ENCODE measurements at places on chromosomes 6 and 20.

DNA sequence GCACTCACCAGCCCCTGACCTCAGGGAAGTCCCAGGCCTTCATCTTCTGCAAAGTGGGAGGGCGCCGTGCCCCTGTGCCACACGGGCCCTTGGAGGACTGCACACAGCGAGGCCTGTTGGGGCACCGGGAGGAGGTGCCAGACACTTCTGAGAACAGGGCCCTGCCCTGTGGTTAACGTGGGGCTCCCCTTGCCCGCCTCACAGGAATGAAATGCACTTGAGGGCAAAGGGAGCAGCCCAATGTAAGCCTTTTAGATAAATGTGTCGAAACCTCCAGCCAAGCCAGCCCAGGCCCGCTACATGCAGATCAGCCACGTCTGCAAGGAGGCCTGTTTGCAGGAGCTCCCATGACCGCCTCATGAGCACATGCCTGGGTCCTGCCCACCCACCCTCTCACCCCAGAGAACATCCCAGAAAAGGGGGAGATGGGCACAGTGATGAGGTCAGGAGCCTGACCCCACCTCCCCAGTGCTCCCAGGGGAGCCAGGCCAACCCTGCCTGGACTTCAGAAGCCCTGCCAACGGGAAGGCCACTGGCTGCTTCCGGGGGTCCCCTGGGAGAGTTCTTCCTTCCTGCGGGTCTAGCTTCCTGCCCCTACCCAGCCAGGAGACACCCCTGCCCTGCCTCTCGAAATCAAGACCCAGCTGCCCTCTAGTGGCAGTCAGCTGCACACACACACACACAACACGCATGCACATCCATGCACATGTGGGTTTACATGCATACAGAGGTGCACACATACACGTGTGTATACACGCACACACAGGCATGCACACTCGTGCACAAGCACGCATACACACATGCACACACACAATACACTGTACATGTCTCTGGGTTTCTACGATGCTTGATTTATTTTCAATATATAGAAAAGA is 178.7 kb downstream of the TAF4 start:
- DNase-seq = no peak

- no peak for DNase-seq
These were observed 37.4 kb downstream of the CITED2 start for GRCh38 chr6:139337001-139337400.

GRCh38 chr6:10740061-10740460 is 7.5 kb upstream of the TMEM14B start:
- no peak for DNase-seq

DNA sequence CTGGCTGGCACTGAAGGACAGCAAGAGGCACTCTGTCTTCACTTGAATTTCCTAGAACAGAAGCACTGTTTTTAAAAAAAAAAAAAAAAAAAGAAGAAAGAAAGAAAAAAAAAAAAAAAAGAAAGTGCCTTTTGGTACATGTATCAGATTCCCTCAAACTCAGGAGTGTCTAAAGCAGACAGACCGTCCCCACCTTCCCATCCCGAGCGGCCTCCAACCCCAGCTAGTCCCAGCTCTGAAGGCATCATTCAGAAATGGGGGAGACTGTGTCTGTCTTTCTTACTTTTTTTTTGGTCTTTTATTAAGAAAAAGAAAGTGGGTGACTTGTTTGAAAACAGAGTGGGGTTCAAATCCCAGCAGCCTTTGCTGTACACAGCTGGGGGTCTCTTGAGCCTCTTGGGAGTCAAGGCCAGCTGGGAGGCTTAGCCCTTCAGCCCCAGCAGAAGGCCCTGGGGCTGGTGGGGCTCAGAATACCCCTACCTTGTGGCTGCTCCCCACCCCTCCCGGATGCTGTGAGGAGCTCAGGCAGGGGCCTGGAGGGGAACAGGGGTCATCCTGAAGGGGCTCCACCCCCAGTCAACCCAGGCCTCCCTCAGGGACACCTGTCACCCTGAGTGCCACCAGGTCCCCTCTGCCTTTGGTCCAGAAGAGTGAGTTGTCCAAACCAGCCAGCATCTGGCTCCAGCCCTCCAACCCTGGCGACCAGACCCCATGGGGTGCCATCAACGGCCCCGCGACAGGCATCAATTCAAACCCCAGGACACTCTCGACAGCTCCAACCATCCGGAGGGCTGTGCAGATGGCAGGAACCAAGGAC is 128.3 kb downstream of the TAF4 start:
- no peak for DNase-seq

- DNase-seq = peak; percentile 44
These were observed at the start of gene TOMM34 for GRCh38 chr20:44960103-44960852. Gene TOMM34 (minus strand): TSS chr20:44960397. CDS start chr20:44960333, 64 bp downstream.

- DNase-seq = no peak
These were observed 41.3 kb downstream of the SPDEF start for GRCh38 chr6:34514593-34515472.

DNA sequence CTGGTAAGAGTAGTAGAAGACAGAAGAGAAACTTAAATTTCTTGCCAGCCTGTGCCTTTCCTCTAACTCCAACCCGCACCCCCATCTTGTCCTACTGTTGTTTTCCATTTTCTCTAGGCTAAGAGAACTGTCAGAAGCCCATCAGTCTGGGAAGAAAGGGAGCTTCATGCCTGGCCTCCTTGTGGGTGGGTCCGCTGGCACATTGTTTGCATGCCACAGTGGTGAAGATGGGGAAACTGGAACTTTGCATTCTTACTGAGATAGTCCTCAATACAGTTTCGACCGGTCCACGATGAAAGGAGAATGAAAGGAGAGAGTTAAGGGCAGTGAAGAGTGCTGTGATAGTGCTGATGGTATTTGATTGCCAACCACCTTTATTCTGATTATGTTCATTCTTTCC is 103.1 kb downstream of the TCP11 start:
- no peak for DNase-seq

GRCh38 chr6:99114769-99115406 is 167.1 kb upstream of the FBXL4 start:
- no peak for DNase-seq

DNA sequence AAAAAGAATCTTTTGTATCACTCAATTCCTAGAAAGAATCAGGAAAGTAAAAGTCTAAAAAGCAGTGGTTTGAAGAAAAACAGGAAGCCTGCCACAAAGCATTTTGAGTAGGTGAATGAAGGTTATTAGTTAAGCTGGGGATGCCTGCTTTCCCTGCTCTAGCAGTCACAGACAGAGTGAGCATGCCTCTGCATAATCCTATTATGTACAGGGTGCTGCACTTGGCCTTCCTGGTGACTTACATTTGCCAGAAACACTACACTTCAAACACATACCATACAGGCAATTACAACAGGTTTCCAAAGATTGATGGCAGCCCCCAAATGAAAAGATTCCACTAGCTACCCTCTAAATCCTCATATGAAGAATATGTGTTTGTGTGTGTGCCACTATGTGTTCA is 130.8 kb downstream of the TPBG start:
- DNase-seq = no peak

- peak; percentile 97 for DNase-seq
These were observed 37.5 kb upstream of the MRPS18A start for GRCh38 chr6:43724914-43725642.

DNA sequence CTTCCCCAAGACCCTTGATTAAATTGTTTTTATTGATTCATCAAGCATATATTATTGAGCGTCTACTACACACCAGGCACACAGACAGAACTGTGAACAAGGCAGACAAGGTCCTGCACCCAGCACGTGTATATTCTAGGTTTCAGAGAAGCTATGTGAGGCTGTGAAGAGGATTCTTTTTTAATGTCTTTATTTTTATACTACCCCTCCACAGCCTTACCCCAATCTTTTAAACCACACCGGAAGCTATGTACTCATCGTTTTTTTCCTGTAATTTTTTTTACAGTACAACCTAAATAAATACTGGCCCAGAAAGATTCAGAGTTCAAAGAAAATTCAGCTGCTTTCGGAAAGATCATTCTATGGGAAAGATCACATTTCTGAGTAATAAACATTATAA is 10.0 kb downstream of the SGK1 start:
- no peak for DNase-seq

GRCh38 chr20:32019563-32020463 is 9.6 kb downstream of the CCM2L start:
- no peak for DNase-seq

All from DMS79 (cell line).